M059J (cell line): ENCODE measurements at places on chromosomes 6 and 20.

DNA sequence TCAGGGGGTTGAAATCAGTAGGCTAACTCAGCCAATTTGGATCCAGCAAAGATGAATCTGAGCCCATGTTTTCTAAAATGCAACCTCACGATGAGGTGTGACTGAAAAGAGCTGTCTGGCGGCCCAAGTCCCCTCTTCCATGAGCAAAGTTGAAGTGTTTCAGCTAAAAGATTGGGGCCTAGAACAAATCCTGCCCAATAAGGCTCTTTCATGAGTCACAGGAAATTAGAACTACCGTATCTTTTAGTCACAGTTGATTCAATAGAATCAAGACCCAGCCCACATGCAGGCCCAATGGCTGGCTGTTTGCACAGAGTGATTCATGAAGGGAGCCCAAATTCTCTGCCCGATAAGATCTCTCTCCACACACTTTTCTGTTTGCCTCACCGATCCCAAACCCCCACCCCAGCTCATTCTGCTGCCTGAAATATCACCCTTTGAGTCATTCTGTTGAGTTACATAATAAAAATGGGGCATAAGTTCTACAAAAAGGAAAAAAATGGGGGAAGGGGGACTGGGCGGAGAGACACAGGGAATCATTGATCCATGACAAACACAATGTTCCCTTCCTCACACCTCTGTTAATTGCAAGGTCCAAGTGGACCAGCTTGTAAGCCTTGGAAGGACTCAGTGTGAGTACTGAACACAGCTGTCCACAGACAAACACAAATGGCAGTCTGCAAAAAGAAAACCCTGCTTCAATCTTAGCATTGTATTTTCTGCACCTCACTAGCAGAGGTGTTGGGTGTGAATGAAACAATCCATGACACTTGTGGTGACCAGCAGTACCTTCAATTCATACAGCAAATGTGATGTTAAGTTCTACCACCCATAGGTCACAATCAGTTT lies 13.8 kb downstream of the FOXQ1 start:
- DNase-seq: peak; percentile 100

DNA sequence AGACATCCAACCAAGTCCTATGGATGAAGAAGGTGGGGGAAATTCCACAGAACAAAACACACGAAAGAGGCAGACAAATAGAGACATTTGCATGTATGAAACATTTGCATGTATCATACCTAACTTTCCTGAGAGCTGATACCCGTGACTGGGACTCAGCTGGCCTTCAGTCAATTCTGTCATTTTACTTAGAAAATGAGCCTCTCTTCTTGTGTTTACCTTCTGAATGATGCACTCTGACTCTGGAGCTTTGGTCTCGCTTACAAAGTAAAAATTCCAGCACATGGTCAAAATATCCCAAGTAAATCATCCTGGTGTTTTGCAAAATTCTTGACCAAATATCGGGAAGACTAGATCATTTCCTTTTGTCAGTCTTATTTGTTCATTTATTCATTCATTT lies 46.9 kb downstream of the MMUT start:
- peak; percentile 3 for DNase-seq

DNA sequence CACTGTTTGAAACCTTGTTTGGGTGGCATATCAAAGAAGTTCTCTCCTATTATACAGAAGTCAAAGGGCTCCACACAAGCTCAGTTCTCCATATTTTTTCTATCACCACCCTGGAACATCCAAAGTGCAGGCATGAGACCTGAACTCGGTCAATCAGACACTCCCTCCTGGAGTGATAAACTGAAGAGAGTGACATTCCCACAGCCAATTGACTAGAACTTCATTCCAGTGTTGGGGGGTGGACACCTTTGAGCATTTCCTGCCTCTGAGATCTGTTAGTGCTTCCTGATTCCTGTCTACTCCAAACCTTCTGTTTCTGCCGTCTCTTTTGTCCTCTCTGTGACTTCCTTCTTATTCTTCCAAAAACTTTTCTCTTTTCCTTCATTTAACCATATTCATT lies 220.7 kb upstream of the NOX3 start:
- DNase-seq: peak; percentile 49

DNA sequence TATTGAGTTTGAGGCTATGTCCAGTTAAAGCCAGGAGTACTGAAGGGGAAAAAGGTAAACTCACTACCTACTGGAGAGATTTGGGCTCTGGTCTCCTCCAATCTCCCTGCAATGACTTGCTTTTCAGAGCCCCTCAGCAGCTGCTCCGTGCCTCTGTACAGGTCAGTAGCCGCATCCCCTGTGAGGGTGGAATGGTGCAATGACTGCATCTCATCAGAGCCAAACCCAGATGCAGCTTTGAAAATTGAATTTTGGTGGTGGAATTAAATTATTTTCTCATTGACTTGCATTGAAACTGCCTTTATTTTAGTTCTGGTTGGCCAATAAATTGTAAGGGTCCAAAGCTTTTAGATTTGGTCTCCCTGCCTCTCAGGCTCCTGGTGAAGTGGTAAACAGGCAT lies 166.7 kb downstream of the DLL1 start:
- no peak for DNase-seq

DNA sequence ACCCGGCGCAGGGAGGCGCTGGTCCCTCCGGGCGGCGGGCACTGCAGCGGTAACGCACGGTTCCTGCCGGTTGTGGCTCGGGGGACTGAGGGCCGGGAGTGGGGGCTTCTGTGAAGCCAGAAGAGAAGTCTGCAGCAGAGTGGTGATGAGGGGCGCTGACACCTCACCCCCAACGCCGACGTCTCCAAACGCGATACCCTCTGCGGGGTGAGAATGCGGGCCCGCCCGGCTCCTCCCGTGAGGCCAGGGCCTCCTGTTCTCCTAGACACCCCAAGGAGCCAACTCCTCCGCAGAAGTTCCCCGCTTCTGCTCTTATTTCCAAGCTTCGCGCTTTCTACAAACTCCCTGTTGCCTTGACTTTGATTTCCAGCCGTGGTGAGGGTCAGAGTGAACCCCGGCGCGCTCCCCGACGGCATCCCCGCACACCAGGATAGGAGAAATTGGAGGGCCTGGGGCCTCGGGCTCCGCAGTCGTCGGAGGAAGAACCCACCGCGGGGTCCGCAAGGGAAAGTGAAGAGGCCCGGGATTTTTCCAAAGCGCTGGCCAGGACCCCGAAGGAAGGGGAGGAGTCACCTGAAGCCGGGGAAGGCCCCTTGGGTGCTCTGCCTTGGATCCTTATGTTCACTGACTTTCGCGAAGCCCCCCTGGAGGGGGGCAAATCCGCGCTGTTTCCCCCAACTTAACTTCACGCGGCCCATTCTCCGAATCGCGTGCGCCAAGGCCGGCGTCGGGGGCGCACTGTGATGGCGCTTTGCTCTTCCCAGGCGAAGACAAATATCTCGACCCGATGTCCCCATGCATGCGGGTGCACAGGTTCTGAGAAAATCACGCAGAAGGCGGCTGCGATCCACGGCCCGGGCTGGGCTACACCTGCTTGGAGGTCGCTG lies 3.1 kb upstream of the INSM1 start:
- DNase-seq: no peak

- peak; percentile 12 for DNase-seq
Observed at GRCh38 chr20:19487420-19487819, 270.6 kb upstream of the RIN2 start.

DNA sequence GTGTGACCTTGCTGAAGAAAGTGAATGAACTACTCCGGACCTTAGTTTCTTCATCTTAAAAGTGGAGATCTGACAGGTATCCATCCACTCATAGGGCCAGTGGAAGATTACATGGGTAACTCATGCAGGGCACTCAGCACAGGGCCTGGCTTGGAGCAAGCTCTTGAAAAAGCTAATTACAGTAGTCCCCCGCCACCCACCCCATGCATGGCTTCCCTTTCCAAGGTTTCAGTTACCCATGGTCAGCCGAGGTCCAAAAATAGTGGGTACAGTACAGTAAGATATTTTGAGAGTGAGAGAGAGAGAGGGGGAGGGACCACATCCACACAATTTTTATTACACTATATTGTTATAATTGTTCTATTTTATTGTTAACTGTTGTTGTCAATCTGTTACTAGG lies 7.1 kb upstream of the PMEPA1 start:
- no peak for DNase-seq

DNA sequence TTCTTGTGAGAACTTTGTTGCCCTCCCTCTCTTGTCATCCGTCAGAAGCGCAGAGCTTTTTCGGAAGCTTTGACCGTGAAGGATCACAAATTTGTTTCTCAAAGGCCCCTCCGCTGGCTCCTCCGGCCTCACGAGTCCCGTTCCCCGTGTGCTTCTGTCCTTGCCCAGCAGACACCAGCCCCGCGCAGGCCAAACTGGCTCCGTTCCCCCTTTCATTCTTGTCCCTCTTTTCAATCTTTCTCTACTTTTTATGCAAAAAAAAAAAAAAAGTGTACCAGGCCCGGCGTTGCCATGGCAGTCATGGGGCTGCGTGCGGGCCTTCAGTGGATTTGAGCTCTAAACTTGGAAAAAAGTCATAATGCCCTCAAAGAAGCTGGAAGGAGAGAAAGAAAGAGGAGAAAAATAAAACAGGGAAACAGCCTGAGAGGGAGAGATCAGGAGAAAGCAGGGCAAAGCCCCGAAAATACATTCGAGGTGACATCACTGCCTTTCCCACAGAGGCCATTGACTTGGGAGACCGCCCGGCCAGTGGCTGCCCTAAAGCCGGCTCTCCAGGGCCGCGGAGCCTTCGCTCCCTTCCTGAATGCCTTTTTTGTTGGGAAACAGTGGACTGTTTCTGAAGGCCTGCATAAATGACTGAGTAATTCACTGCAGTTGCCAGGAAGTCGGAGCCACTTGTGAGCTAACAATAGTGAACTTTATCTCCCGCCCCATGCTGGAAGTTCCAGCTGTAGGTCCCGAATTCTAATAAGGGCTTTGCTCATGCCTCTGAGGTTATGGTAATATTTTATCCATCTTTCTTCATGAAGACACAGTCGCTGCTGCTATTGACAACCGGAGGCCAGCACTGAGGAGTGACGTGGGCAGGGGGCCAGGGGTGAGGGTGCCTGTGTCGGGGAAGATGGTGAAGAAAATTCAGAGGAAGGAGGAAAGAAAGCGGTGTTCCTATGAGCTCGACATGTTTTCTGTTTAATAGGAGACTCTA lies 670.9 kb downstream of the QKI start:
- peak; percentile 81 for DNase-seq

DNA sequence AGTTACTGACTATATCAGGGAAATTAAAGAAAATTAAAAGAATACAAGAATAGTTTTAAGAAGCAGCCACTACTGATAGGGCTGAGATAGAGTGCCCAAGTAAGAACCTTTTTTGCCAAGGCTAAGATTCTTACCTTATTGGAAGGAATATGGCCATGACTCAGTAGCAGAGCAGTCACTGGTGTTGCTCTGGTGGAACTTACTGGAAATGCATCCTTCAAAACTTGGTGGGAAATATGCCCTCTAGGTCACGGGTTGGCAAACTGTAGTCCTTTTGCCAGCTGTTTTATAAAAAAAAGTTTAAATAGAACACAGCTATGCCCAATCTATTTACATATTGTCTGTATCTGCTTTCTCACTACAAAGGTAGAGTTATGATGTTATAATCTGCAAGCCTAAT lies 6.0 kb downstream of the HSF2 start:
- DNase-seq: peak; percentile 47

DNA sequence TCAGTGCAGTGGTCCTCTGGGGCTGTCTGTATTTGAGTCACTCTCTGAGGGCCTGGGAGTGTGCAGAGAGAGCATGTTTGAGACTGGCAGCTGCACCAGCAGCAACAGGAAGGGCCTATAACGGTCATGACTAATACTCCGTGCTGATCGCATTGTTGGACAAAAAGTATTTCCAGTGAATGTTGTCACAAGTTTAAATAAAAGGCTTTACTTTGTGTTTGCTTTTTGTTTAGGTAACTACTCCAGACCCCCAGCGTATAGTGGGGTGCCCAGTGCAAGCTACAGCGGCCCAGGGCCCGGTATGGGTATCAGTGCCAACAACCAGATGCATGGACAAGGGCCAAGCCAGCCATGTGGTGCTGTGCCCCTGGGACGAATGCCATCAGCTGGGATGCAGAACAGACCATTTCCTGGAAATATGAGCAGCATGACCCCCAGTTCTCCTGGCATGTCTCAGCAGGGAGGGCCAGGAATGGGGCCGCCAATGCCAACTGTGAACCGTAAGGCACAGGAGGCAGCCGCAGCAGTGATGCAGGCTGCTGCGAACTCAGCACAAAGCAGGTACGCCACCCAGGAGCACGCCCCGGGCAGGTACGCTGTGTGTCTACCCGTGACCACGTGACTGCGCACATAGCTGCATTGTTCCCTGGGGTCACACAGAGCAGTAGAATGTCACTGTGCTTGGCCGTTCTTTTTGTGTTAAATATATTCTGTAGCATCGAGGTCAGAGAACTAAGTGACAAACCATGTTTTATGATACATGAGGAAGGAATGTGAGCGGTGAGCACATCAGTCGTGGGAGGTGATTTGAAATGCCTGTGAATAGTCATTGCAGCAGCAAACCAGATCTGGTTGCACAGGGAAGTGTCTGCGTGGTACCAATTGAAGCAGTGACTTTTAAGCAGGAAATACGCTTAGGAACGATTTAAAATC lies 174.7 kb downstream of the TMEM242 start:
- DNase-seq: peak; percentile 99

- peak; percentile 59 for DNase-seq
Observed at GRCh38 chr20:41030531-41031242, 2.1 kb downstream of the TOP1 start.

- DNase-seq: no peak
Observed at GRCh38 chr20:49029203-49029602, 16.9 kb upstream of the CSE1L start.

- peak; percentile 62 for DNase-seq
Observed at GRCh38 chr20:13261460-13262301, 40.6 kb downstream of the ISM1 start.

DNA sequence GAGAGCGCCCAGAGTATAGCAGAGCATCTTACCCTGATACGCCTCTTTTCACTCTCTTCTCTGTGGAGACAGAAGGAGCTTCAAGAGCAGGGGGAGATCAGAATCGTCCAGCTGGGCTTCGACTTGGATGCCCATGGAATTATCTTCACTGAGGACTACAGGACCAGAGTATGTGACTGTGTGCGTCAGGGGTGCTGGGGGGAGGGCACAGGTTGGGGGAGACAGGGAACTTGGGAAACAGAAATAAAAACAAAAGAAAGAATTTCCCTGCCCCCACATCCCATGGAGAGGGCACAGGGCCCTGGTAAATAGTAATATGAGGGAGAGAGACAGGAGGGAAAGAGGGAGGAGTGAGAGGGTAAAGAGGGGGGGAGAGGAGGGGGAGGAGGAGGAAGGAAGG lies 3.0 kb upstream of the C4A start:
- no peak for DNase-seq

DNA sequence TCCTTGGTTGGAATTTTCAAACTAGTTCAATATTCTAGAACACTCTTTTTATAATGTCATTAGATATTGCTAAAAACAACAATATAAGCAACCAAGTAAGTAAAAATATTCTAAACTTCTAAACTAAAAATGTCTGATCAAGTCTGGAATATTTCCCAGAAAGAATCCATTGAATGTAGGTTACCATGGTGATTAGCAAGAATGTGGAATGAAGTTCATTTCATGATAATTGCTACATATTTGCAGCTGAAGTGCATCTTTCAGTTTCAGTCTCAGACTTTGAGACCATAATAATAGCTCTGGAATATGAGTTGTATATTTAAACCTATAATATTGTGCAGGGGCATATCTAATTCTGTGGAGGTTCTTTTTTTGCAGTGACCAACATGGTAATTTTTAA lies 61.0 kb upstream of the NKAIN2 start:
- DNase-seq: no peak

GRCh38 chr6:46184114-46184513 lies 13.3 kb upstream of the ENPP5 start:
- peak; percentile 85 for DNase-seq
